ENCODE measurements at places on chromosomes 13 and 19.
A peak's percentile ranks its signal among the peaks of the same experiment; 100 is the strongest.

DNA sequence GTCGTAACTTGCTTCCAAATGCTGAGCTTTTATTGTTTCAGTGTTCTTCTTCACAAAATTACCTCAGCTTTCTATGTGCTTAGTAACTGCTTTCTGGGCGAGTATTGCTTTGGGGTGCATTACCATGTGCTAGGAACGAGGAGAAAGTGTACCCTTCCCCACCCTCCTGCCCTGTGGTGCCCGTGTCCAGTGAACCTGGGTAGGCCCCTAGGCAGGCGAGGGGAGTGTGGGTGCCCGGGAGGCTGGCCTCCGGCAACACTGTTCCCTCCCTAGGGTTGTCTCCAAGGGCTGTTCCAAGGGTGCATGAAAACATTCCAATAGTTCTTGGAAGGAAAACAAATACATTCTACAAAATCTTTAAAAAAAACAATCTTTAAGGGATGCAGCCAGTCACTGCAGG lies 216.5 kb upstream of the SOX1 start:
- DNase-seq, result no peak

DNA sequence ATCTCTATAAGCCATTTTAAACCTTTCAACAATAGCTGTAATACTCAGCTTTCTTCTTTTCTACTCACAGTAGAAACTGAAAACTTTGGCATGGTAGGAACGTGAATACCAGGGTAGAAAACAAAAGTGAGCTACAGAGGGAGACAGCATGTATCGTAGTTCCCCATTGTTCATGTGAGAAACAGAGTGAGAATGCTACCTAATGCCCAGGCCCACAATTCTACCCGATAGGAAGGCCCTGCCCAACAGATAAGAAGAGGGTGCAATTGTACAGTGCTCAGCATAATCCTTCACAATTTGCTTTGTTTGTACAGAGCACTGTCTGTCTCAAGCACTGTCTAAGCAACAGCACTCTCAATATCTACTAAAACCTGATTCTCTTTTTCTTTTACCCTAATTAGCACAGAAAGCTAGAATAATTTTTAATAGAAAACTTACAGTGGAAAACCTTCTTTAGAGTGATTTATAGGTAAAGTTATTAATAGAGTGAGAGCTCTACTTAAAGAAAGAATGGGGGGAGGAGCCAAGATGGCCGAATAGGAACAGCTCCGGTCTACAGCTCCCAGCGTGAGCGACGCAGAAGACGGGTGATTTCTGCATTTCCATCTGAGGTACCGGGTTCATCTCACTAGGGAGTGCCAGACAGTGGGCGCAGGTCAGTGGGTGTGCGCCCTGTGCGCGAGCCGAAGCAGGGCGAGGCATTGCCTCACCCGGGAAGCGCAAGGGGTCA lies 322.3 kb downstream of the EFNB2 start:
- DNase-seq, result no peak

DNA sequence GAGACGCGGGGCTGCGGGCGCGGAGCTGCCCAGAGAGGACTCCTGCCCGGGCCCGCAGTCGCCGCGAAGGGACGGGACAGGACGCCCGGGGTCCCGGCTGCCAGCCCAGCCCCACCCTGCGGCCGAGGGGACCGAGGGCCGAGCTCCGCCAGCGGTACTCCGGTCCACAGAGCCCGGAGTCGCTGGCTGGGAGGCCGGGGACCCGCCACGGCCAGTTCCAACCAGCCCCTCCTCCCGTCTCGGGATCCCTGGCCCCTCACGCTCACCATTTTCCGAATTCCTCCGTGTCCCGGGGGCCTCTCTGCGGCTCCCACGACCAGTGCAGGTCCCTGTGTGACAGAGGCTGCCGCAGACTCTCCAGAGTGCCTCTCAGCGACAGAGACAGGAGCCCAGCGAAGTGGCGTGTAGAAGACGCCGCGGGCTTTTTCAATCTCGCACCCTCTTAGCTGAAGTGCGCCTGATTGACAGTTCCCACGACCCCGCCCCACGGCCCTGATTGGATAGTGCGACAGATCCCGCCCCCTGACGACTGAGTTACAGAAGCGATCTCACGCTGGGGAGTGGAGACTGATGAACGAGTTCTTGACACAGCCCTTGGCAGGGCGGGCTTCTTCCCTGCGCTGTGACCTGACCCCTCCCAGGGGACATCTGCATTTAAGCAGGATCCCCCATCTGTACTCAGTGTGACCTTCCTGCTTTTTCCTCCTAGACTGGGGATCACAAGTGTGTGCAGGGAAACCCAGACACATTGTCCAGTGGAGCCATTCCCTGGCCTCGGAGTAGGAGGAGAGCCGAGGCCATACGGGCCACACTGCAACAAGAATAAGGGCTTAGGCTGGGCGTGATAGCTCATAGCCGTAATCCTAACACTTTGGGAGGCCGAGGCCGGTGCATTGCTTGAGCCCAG lies 44.0 kb downstream of the ZNF823 start:
- DNase-seq, result peak; percentile 84

DNA sequence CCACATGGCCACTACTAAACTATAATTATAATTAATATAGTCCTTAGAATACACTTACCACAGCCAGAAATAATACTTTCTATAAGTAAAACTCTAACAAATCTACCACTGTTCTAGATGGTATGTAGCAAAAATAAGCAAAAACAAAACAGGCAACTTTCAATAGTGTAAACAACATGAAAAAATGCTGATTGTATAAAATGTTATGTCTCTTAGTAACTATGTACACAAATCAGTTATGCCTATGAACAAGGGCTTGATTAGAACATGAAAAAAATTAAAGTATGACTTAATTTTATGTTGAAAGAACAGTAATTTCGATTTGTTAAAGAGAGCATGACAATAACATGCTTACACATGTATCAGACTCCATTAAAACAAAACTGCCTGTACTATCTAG lies 60.7 kb downstream of the LATS2 start:
- DNase-seq, result no peak
